Stimulated activated CD4-positive, alpha-beta T cell treated with anti-CD3 and anti-CD28 coated beads, Interleukin-4, amount 100 ng/mL, for 24 hours (primary cell): ENCODE measurements at places on chromosomes 7 and 10.

DNA sequence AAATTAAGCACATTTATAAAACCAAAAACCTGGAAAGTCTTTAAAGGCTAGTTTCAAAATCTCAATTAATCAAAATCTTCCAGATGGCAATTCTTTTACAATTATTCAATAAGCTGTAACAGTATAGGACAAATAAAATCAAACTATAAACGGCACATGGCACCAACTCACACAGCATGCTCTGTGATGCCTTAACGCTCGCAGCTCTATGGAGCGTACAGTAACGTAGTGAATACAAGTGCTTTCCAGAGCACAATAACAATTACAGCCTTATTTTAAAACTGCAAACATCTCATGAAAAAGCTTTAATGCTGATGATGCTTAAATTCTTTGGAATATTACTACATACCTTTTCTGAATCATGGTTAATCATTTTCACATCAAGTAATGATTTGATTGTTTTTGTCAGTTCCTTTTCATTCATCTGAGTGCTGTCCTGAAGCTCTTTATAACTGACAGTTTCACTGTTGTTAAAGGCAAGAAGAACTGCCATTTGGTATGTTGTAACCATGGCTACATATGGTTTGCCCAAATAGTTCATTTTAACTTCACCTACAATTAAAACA lies 74.2 kb downstream of the CUL2 start:
- no peak for DNase-seq

DNA sequence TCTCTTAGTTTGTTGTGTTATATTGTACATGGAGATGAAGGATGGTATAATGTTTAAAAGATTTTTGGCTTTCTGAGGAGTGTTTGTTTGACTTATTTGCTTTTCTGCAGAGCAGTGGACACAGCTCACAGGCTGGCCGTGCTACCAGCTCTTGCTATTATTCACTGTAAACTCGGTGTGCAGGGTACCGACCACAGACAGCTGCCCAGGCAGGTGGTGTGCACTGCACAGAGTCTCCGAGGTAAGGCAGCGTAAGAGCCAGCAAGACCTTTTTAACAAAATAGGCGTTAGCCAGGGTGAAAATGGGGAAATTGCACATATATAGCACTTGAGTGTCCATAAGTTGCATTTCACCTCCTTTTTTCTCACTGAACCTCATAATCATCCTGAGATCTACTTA lies 438.0 kb downstream of the CNTNAP2 start:
- DNase-seq, result no peak

DNA sequence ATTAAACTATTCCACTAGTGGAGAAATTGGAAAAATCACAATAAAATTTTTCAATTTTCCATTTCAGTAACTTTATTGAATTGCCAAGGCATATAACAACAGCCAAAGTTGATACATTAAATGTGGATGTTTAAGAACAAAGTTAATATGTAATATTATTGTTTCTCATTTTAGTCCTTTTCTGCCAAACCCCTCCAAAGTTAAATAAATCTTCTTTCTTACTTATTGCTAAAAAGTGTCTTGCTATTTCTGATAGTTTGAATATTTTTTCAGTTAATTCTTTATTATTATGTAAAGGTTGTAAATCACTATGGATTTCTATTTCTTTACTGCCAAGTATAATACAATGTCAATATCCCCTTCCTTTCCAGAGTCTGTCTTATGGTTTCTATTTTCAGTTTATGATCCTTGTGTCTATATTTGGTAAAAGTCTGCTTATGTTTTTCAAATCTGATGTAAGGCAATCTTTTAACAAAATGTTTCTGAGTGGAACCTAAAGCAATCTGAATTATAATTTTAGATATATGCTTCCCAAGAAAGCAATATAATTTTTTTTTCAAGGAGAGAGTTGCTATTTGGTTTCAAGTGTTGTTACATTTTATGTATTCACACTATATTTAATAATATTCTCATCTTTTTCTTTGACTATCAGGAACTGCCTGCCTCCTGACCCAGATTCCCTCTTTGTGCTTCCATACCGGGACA lies 80.3 kb upstream of the RHOBTB1 start:
- DNase-seq, result no peak

GRCh38 chr7:140478246-140479061 lies 851 bp downstream of the MKRN1 start:
- peak; percentile 34 for DNase-seq

DNA sequence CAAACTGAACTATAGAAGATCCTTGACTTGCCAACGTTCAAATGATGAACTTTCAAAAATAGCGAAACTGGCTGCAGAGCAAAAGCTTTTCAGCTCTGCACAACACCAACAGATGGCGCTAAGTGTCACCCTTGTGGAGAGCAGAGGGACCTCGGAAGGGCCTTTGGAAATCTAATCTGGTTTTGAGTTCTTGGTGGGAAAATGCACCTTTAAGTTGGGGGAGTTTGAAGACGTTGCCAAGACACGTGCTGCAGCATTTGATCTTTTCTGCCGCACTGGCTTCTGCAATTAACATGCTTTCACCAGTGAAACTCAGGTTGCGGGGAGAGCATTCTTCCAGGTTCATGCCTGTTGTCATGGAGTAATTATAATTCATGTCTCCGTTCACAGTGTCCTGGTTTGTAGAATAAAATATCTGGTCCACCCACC lies 26.3 kb upstream of the WDR11 start:
- DNase-seq, result no peak

GRCh38 chr7:122018032-122018431 lies 126.0 kb downstream of the AASS start:
- no peak for DNase-seq

- no peak for DNase-seq
Observed at GRCh38 chr7:149622444-149623210, 125.0 kb upstream of the ZNF746 start.

- no peak for DNase-seq
Observed at GRCh38 chr7:106870528-106870927, 5.4 kb downstream of the PIK3CG start.

- no peak for DNase-seq
Observed at GRCh38 chr10:660413-660969, 29.0 kb downstream of the DIP2C start.

DNA sequence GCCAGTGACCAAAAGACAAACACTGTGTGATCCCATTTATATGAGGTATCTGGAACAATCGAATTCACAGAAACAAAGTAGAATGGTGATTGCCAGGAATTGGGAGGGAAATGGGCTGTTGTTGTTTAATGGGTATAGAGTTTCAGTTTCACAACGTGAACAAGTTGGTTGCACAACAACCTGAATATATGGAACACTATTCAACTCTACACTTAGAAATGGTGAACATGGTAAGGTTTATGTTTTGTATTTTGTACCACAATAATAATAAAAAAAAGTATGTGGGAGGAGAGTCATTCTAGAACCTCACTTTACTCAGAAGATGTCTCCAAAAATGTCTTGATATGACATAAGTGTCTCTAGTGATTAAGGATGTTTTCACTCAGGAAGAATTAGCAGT lies 85.2 kb upstream of the SGCE start:
- no peak for DNase-seq

DNA sequence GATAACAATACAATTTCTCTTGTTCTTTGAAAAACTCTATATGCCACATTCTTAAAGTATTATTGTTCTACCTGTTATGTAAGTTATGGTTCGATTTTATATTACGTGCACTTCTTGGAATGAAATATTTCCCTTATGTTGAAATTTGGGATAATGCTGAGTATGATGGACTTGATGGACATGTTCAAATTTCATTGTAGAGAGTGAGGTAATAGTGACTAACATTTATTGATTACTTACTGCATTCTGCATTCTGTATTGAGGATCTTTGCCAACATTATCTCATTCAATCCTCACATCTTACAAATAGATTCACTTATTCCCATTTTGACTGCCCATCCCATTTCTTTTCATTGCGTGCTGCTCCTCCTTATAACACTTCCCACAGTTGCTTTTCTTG lies 119.7 kb upstream of the GLCCI1 start:
- DNase-seq, result no peak

GRCh38 chr10:110724116-110724921 lies 80.2 kb downstream of the RBM20 start:
- no peak for DNase-seq

GRCh38 chr7:156527458-156527890 lies 113.1 kb upstream of the RNF32 start:
- no peak for DNase-seq

- DNase-seq, result no peak
Observed at GRCh38 chr7:18828260-18828993, 289.0 kb downstream of the TWIST1 start.

GRCh38 chr7:41538810-41539724 lies 163.8 kb downstream of the INHBA start:
- no peak for DNase-seq

DNA sequence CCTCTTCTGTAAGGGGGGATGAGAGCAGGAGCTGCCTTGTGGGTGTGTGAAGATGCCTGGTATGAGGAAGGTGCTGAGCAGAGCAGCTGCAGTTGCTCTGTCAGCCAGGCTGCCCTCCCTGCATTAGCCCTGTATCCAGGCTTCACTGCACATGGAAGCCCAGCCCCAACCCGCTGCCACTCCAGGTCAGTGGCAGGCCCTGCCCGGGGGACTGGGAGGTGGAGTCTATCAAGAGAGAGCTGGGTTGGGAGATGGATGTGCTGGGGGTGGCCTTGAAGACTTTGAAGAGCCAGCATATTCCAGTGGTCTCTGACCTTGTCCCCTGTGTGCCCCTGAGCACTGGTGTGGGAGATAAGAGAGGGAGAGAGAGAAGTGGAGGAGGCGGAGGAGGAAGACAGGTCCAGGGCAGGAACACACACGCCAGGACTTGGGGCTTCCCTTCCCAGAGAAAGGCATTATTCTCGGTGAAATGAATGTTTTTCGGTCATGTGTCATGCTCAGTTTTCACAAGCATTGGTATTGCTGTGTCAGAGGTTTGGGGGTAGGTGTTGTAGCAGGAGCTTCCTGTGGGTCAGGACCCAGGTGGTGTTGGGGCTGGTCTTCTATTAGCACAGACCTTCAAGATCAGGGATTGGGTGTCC lies 2.6 kb downstream of the PPIF start:
- DNase-seq, result no peak

DNA sequence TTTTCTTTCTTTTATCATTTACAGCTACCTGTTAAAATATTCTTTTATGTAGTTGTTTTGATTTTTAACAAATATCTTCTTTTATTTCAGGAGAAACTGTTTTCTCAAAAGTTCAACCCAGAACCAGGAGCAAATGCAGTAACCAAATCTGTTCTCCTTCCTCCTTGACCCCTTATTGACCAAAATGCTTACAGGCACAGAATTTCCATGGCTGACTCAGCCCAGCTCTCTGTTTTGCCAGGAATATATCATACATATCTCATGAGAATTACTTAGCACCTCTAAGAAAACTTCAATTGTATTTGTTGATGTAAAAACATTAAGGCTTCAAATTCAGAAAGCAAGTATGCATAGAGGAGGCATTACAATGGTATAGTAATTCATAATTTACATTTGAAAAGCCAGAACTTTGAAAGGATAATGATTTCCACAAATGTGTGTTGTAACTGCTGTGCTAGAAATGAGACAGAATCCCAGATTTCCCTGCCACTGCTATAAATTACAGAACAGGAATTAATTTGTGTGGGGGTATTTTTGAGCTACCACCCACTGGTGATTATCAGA lies 2.2 kb downstream of the GSAP start:
- DNase-seq, result no peak

DNA sequence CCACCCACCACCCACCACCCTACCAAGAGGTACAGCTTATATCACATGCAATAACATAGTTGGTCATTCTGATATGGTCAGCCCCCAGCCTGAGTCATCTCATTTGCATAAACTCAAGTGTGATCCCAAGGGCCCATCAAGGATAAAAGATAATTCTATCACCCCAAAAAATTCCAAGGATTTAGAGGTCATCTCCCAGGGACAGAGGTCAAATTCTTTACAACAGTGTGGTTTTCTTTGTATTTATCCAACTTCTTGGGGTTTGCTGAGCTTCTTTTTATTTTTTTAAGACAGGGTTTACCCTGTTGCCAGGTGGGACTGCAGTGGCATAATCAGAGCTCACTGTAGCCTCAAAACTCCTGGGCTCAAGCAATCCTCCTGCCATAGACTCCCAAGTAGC lies 9.4 kb upstream of the GTPBP10 start:
- no peak for DNase-seq

DNA sequence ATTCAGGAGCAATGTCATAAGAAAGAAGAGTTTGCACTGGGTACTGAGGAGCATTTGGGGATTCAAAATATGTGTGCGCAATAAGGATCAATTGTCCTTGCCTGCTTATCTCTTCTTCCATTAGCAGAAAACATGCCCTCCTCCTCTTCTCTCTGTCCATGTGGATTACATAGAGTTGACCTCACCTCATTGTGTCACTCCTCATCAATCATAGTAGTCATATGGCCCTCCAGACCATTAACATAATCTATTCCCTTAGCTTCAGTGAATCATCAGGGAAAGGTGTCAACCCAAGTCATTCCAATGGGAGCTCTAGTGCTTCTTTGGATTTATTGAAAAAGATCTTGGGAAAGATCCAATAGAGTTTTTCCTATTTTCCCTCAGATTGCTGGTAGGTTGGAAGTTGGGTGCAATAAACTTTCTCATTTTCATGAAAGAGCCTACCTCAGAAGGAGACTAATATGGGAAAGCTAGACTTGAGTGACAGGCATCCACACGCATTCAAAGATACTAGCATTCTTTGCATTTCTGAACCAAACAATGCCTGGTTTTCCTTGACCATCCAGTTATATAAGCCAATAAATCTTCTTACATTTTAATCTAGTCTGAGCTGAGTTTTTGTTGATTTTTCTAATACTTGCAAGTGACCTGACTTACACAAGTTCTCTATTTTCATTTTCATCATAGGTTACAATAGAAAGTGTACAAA lies 71.5 kb upstream of the FAM13C start:
- no peak for DNase-seq

DNA sequence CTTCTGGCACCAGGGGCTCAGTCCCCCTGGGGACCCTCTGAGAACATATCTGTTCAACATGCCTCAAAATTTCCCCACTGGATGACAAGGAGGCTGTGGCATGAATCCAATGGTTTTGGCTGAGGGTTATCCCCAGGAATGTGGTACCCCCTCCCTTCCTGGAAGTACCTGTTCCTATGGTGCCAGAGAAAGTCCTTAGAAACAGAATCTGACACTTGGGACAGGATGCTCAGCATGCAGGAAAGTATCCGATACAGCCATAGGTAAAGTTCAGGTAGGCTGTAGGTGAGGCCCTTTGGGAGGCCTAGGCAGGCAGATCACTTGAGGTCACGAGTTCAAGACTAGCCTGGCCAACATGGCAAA lies 42.7 kb upstream of the A1CF start:
- DNase-seq, result no peak

GRCh38 chr7:6436385-6436685 lies 11.4 kb downstream of the DAGLB start:
- peak; percentile 17 for DNase-seq

- DNase-seq, result no peak
Observed at GRCh38 chr7:25763463-25763860, 388.5 kb upstream of the NFE2L3 start.

GRCh38 chr7:149879766-149880637 lies 6.2 kb downstream of the ATP6V0E2 start:
- DNase-seq, result no peak
